GM12864 (cell line): ENCODE measurements at places on chromosomes 5 and 9.

DNA sequence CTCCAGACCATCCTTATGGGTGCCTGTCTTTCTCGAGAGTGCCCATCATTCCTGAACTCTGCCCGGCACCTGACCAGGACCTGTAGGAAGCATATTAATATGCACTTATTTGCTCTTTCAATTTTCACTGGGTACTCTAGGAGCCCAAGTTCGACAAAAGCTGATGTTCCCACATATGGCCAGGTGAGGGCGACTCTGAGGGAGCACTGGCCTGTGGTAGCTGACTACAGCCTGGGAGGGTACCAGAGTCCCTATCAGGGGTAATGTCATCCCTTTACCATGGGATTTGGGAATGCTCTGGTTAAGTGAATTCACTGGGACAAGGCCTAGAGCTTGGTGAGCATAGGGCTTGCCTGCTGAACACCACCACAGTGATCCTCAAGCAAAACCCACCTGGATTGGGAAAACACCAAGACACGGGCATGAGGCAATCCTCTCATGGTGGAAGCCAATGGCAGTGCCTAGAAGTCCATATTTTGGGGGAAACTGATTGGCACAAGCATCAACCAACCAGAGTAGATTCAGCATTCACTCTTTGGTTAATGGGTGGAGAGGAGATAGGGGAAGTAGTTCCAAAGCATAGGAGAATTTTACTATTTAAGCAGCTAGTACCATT, 112.2 kb downstream of the MTX3 start:
- no peak for DNase-seq

DNA sequence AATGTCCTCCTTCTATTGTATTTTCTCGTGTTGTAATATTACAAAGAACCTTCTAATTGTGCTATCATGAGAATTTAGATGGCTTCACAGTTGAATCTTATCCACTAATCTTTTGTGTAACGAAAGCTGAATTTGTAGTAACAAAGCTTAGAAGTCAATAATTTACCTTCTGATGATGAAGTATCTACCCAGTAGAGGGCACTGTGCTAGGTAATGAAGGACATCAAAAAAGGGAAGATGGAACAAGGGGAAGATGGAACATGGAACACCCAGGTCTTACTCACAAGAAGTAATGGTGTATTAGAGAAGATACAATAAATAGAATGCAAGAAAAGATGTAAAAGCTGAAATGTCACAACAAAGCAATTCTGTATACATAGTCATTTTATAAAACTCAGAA, 131.0 kb upstream of the CCNG1 start:
- peak; percentile 4 for DNase-seq

DNA sequence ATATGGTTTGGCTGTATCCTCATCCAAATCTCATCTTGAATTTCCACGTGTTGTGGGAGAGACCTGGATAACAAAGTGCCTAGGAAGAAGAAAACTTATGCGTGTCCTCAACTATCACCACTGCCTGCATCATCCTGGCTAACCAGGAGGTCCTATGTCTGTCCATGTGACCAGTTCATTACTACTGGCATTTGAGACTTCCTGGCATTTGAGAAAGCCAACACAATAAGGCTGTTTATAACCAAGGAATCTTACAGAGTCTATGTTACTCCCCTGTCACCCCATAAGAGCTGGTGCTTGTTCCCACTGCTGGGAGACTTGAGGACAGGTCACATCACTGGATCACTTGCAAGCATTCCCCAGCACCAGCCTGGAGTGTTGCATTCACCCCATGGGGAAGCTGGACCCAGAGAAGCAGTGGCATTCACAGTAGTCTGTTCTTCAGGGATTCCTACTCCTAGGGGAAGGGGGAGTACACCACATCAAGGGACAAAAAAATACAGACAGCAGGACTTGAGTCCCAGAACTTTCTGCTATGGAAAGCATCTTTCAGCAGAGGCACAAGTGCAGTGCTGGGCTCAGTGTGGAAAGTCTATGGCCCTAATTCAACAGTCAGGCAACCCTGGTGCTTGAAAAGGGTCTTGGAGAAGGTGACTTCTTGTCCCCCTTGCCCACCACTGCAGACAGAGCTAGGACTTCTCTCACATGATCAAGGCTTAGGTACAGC, 717.1 kb downstream of the SEMA5A start:
- DNase-seq: no peak

GRCh38 chr9:112337547-112337946, 4.1 kb upstream of the PTBP3 start:
- no peak for DNase-seq

GRCh38 chr9:13088720-13089427, 190.6 kb downstream of the MPDZ start:
- no peak for DNase-seq

DNA sequence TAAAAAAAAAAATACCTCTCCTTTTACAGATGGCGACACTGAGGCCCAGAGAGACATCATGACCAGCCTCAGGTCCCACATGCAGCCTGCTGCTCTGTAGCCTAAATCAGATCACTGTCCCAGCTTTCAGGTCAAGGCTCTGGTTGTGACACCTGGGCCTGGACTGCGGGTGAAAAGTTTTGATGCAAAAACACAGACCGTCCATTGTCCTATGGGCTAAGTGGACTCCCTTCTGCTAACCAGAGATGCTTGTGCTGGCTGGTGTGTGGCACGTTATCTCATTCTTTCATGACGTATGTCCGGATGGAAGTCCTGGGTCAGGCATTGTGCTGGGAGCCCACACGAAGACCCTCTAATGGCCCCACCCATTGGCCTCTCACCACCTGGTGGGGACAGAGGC, 7.8 kb downstream of the NEK6 start:
- DNase-seq: no peak

GRCh38 chr5:175820230-175820629, 51.1 kb upstream of the CPLX2 start:
- no peak for DNase-seq

DNA sequence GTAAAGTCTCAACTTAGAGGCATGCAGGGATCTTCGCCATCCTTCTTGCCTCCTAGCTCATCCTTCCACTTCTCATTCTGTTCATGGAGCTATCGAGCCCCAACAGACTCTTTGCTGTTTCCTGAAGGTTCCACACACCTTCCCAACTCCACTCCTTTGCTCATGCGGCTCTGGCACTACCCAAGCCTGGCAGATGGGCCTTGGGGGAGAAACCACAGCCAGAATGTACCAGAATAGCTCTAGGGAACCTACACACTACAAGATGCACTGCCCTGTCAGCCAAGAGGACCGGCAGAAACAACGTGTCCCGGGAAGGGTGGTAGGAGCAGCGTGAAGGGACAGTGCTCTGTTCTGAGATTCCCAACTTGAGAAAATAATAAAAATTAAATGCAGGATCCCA, 178.9 kb downstream of the GABBR2 start:
- no peak for DNase-seq

DNA sequence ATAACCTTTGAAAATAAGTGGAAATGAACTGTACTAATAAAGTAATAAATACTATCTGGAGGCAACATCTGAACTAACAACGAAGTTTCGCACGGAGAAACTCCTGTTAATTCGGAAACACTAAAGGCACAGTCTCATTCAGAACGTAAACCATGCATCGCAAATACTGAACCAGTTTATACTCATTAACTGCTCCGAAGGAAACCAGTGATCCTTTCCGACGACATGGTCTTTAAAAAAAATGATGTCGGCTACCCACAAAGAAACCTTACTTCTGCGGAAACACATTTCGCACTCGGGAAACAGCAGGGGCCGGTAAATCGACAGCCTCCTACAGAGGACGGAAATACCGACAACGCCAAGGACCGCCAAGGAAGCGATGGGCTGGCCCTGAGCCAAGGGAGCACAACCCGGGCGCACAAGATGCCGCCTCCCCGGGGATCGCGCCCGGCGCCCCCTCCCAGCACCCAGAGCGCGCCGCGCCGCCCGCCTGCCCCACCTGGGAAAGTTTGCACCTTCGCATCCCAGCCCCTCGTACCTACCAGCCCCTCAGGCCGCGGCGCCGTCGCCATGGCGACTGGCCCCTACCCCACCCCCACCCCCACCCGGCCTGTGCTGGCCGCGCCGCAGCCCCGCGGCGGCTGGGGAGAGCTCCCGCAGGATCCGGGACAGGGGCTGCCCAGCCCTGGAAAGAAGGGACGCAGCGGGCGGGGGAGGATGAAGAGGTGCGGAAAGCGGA, 732 bp downstream of the PRKAA1 start:
- peak; percentile 35 for DNase-seq

DNA sequence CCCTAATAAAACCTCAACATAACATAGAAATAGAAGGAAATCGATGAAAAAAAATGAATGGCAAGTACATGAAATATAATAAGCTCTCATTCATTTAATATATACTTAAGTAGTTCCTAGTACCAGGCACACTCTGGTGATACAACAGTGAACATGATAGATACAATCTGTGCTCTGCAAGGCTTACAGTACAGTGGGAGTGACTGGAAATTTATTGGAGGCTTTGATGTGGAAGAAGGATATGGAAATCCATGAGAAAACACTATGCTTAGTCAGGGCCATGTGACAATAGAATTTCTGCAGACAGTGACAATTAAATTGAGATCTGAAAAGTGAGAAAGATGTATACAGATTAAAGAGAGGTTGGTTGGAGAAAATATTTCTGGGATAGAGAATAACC, 32.0 kb upstream of the IL33 start:
- DNase-seq: no peak

DNA sequence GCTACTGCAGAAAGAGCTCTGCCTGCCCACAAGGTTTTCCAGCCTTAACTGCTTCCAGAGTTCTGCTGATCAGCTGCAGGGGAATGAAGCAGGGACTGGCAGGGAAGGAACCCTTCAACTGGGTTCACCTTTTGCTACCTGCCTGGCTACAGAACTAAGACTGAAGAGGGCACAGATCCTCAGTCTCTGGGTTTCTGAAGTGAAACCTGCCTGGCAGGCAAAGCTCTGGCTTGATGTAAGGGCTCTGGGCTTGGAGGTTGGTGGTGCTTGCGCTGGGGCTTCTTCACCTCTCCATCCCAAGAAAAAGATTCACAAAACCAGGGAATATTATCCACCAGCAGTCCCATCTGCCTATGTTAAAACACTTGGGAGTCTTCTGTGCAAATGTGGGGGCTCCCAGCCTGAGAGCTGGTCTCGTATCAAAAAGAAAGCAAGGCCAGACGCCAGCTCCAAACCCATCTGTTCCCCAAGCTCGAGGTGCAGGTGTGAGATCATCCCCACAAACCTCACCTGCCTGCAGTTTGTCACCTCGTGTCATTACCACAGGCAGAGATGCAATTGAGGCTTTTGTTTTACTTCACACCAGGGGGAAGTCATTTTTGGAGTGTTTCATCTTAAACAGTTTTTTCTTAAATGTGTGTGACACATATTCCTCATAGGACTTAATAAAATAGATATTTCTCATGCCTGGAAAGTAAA, 58.3 kb downstream of the BNC2 start:
- no peak for DNase-seq

DNA sequence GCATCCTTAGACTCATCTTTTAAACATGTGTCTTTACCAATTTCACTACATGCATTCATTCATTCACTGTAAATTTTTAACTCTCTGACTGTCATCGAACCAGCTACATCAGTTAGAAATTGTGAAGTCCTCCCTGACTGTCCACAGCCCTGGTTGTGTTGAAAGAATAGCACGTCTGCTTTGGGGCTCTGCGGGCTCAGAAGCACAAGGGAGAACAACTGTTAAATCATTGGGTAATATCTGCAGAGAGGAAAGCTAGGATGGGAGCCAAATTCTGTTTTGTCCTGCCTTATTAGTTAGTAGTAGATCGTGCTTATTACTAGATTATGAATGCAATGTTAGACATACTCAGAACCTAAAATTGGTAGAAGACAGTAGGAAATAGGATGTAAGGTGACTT, 26.3 kb upstream of the FAM120AOS start:
- DNase-seq: no peak

GRCh38 chr9:127144670-127145445, 22.4 kb upstream of the ANGPTL2 start:
- DNase-seq: no peak

GRCh38 chr9:126240835-126241234, 85.8 kb upstream of the MVB12B start:
- DNase-seq: no peak

DNA sequence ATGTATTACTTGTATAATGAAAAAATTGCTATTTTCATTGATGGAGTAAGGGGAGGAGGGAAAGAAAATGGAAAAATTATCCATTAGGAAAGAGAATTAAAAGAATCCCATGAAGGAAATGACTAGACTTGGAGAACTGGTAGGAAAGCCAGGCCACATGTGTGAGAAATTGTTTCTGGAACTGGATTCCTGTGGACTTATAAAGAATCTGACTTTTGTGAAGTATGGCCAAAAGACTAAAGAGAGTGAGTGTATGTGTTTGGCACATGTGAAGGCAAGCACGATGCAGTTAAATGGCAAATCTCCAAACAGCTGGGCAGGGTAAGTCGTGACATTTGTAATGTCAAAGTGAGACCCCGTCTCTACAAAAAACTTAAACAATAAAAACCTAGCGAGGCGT, 89.4 kb downstream of the MTX3 start:
- no peak for DNase-seq

GRCh38 chr5:43121913-43122484, 1.3 kb downstream of the ZNF131 start:
- no peak for DNase-seq

GRCh38 chr9:121785673-121786542, 134.5 kb downstream of the DAB2IP start:
- DNase-seq: no peak

GRCh38 chr5:80934751-80935150, 25.4 kb upstream of the RASGRF2 start:
- DNase-seq: no peak

GRCh38 chr9:117413346-117414219, 1.3 kb downstream of the ASTN2 start:
- DNase-seq: no peak

- no peak for DNase-seq
These were observed 30.0 kb downstream of the CARD6 start for GRCh38 chr5:40871177-40871576.

GRCh38 chr9:133951265-133951664, 40.9 kb downstream of the VAV2 start:
- DNase-seq: no peak

GRCh38 chr9:36746415-36746814, 173.7 kb downstream of the MELK start:
- no peak for DNase-seq

GRCh38 chr9:33211695-33212393, 28.1 kb upstream of the SPINK4 start:
- no peak for DNase-seq

DNA sequence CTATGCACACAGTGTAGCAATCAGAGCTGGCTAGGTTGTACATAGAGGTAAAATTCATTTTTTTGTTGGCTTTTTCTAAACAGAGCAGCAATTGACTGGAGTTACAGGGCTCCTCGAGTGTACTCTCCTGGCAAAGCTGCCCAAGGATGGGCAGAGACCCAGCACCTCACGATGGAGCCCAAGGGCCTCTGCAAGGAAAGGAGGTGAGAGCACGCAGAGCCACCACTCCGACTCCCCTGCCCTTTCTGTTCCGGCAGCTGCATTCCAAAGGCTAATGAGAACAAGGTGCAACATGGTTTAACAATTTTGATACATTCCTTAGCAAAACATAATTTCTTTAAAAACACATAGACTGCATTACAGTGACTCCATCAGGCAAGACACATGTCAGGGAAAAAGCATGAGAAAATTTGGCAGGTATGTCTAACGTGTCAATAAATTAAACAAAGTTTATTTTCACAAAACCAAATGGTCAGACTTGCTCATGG, 47.5 kb downstream of the SAXO1 start:
- DNase-seq: no peak

- no peak for DNase-seq
These were observed 25.0 kb upstream of the ERMP1 start for GRCh38 chr9:5857928-5858327.
